Breast epithelium (tissue), 4 donors: ENCODE measurements at places on chromosomes 16 and 17. TPM values are rescaled to one million over a fixed set of nuclear protein-coding genes. Genes with fewer than 3 reads are reported as not detected.

Gene SLC16A11
- not detected for total RNA-seq

GRCh38 chr17:66381701-66382362 lies 79.4 kb downstream of the PRKCA start:
- H3K27ac ChIP-seq: no peak overlapping the region
- no peaks in the 10 kb centered on the region for H3K27me3 ChIP-seq
- no peaks in the 10 kb centered on the region for H3K36me3 ChIP-seq
- no peak overlapping the region for H3K4me3 ChIP-seq

- H3K4me1 ChIP-seq: no peaks in the 10 kb centered on the region
- no peak overlapping the region for H3K27ac ChIP-seq
- H3K36me3 ChIP-seq: no peaks in the 10 kb centered on the region
- H3K27me3 ChIP-seq: peaks cover 12% of the 10 kb centered on the region
These were observed 86.0 kb downstream of the GP2 start for GRCh38 chr16:20241321-20241720.

GRCh38 chr17:63960430-63960829 lies 12.3 kb downstream of the SCN4A start:
- no peak for DNase-seq
- no peak overlapping the region for H3K4me3 ChIP-seq
- H3K27ac ChIP-seq: no peak overlapping the region
- H3K36me3 ChIP-seq: no peaks in the 10 kb centered on the region

DNA sequence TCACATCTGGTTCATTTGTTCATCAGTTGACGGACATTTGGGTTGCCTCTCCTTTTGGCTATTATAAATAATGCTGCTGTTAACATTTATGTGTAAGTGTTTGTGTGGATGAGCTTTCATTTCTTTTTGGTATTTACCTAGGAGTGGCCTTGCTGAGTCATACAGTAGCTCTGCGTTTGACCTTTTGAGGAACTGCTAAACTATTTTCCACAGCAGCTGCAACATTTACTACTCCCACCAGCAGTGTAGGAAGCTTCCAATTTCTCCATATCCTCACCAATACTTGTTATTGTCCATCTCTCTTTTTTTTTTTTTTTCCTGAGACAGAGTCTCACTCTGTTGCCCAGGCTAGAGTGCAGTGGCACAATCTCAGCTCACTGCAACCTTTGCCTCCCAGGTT lies 20.7 kb upstream of the PLCG2 start:
- no peaks in the 10 kb centered on the region for H3K27me3 ChIP-seq
- no peaks in the 10 kb centered on the region for H3K4me1 ChIP-seq
- H3K36me3 ChIP-seq: no peaks in the 10 kb centered on the region
- H3K27ac ChIP-seq: no peak overlapping the region
- H3K4me3 ChIP-seq: no peak overlapping the region

GRCh38 chr17:12041312-12041711 lies 20.6 kb downstream of the MAP2K4 start:
- no peaks in the 10 kb centered on the region for H3K36me3 ChIP-seq
- no peaks in the 10 kb centered on the region for H3K27me3 ChIP-seq
- H3K27ac ChIP-seq: no peak overlapping the region
- no peak overlapping the region for H3K4me3 ChIP-seq
- no peak for DNase-seq
- H3K4me1 ChIP-seq: no peaks in the 10 kb centered on the region

Gene RNF157
- 4.3 TPM for total RNA-seq

Gene CXCL16
- total RNA-seq: 25.8 TPM

Gene C1QTNF8
- not detected for total RNA-seq

DNA sequence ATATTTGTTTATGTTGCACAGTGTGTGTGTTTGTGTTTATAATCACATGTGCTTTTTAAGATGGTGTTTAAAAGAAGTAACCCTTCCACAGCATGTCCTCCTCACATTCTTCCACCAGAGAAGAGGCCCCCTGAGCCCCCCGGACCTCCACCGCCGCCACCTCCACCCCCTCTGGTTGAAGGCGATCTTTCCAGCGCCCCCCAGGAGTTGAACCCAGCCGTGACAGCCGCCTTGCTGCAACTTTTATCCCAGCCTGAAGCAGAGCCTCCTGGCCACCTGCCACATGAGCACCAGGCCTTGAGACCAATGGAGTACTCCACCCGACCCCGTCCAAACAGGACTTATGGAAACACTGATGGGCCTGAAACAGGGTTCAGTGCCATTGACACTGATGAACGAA lies 69.2 kb downstream of the CDK12 start:
- H3K27me3 ChIP-seq: no peaks in the 10 kb centered on the region
- no peak for DNase-seq

Gene SYNRG
- total RNA-seq: 34.4 TPM

- H3K27ac ChIP-seq: peak overlapping the region; percentile 21
- no peaks in the 10 kb centered on the region for H3K27me3 ChIP-seq
- H3K36me3 ChIP-seq: no peaks in the 10 kb centered on the region
- DNase-seq: no peak
These were observed 12.3 kb upstream of the PKMYT1 start for GRCh38 chr16:2992383-2993081.

- no peak for DNase-seq
- peak overlapping the region; percentile 20 for H3K27ac ChIP-seq
- H3K27me3 ChIP-seq: no peaks in the 10 kb centered on the region
- no peaks in the 10 kb centered on the region for H3K4me1 ChIP-seq
These were observed 58.9 kb downstream of the WWP2 start for GRCh38 chr16:69820926-69821541.

DNA sequence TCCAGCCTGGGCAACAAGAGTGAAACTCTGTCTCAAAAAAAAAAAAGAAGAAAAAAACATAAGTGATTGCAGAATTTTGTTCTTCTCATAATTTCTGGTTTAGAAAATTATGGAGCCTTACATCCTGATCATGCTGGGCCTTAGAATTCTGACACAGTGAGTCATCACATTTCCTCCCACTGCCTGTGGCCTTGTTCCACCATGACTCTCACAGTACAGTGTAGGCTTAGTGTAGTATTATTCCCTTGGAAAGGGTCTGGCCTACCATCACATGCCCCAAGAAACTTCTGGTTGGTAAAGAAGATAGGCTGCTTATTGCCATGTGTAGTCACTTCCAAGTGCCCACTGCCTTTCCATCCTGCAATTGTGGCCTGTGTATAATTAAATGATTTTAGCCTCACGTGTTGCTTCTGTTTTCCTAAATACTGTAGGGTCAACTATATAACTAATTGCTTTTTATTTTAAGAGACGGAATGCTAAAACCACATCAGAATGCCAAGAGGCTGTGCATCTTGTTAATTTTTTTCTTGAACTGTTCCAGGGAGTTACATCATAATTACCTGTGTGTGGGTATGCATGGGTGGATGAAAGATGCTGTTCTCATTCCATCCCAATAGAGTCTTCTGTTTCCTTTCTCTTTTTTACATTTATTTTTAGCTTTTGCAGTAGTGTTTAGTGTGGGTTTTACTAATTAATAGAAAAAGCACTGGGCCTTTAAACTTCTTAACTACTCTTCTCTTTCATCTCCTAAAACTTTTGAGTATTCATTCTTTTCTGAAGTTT lies 25.9 kb downstream of the OGFOD1 start:
- H3K27ac ChIP-seq: no peak overlapping the region
- H3K36me3 ChIP-seq: no peaks in the 10 kb centered on the region
- H3K4me1 ChIP-seq: no peaks in the 10 kb centered on the region
- no peaks in the 10 kb centered on the region for H3K27me3 ChIP-seq

Gene WSCD1
- 0.88 TPM for total RNA-seq

Gene TK1
- 2.6 TPM for total RNA-seq
